ENCODE measurements at places on chromosomes 4 and X.

DNA sequence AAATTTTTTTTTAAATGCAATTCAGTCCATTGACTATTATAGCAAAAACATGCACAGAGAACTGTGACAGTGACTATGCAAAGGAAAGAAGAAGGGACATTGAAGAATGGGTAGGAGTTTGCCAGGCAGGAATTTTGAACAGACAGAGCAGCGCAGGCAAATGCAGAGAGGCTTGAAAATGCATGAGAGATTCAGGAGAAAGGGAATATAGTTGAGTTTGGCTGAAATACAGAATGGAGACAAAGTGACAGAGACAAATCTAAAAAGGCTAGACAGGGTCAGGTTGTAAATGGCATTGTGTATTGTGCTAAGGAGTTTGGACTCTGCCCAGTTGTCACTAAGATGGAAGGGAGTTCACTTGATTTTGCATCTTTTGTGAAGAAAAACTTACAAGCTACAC lies 42.4 kb upstream of the IL21 start:
- DNase-seq: no peak

- DNase-seq: no peak
These were observed 93.9 kb upstream of the CBR4 start for GRCh38 chr4:169103966-169104412.

DNA sequence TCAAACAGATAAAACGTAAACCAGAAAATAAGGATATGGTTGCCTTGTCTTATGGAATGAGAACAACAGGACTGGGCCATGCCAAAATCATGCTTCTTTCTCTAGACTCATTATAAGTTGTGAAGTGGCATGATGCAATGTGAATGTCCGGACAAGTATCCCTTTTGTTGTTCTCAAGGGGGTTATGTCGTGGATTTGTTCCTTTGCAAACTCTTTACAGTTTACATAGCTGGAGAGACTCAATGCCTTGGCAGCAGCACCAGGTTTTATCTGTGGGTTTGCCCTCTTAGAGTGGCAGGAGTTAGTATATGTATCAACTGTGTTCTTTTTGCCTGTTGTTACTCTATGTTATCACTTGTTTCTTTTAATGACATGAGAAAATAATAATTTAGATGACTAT lies 41.4 kb downstream of the SPRY1 start:
- DNase-seq: no peak

DNA sequence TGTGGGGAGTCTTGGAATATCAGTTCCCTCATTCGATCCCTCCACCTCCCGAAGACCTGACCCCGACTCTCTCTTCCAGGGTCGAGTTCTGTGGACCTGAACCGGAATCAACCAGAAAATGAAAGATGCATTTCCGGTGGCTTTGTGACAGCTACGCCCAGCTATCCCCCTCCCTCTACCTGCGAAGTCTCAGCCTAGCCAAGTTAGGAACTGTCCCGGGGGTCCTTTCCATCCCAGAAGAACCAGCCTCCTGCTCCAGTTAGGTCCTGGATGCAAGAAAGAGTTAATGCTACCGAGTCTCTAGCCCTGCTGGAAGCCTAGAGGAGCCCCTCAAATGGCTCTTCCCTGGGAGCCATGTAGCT lies 13.4 kb upstream of the ETDC start:
- DNase-seq: no peak

GRCh38 chr4:171639540-171639939 lies 173.7 kb upstream of the GALNTL6 start:
- no peak for DNase-seq

- no peak for DNase-seq
These were observed 376 bp downstream of the ABCG2 start for GRCh38 chr4:88158038-88158488.

DNA sequence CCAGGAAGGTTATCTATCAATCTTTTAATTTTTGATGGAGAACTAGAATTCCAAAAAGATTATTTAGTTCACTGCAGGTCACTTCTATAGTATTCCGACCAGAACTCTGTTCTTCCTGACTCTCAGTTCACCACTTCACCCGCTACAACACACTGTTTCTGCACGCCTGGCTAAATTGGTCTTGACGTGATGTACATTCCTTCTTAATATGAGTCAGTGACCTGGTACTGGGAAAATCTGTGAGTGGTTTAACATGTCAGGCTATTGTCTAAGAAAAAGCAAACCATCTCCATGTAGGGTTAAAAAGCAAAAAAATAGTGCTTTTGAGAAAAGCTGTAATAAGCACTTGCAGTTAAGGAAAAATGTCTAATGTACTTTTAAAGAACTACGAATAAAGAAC lies 120.4 kb downstream of the NDST3 start:
- DNase-seq: no peak

DNA sequence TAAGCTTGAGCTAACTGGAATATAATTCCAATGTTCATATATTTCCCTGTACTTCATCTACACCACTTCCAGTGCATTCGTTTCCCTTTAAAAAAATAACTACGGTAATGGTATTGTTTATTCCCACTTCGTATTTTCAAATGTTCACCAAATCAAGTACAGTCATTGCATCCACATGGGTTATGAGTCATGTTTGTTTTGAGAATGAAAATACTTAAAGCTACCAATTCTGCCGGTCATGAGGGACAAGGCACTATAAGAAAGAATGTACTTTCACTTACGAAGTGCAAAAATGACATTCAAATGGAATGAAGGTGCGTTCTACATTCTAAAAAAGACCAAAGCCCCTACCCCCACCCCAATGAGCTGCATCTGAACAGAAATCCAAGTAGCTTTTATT lies 174.4 kb upstream of the FGF13 start:
- DNase-seq: no peak

DNA sequence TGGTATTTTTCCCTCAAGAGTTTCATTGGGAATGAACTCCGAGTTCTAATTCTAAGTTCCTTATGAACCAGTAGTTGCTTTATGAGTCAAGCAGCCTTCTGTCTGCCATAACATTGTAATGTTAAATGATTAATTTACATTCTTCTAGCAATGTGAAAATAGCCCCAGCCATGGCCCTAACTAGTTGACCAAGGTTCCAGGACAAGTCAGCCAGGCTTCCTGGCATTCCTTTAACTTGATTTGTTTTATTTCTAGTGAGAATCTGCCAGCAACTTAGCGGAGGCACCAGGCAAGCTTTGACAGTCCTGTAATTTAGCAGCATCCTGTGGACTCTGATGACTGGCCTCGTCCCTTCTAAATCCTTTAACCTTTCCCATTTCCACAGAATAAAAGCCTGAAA lies 69.0 kb downstream of the GLRA2 start:
- no peak for DNase-seq

GRCh38 chrX:33183361-33183760 lies 28.0 kb downstream of the DMD start:
- no peak for DNase-seq

DNA sequence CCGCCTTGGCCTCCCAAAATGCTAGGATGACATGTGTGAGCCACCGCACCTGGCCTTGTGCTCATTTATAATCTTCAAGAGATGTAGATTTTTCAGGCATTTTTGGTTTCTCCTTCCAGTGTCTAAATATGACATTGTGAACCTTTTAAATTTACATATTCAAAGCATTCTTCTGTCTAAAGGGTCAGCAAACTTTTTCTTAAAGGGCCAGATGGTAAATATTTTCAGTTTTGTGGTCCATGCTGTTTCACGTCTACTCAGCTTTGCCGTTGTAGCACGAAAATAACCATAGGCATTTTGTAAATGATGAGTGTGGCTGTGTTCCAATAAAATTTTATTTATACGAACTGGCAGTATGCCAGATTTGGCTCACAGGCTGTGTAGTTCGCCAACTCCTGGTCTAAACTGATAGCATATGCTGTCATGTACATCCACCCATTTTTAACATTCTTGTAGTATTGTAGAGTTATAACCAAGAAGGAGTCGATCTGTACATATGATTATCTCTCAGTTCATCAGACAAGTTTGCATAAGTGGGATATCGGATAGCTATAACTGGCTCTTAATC lies 12.7 kb upstream of the GCNA start:
- DNase-seq: no peak

DNA sequence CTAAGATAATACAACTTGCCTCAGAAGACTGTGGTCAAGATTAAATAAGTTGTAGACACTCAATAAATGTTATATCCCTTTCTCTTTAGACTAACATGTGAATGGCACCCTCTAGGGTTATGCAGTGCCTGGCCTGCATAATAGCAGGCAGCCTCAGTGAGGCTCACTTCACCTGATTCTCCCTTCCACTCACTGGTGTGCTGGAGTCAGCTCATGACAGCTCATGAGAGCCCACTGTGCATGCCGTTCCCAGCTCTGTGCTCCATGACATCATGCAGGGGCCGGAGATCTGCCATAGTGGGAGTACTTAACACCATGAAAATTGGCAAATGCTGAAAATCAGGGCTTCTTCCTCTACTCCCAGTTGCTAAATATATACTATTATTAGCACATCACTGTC lies 64.5 kb downstream of the TEC start:
- peak; percentile 63 for DNase-seq

GRCh38 chrX:39766855-39767254 lies 330.9 kb downstream of the BCOR start:
- DNase-seq: no peak

- DNase-seq: no peak
These were observed 242.5 kb upstream of the PRPS2 start for GRCh38 chrX:12548746-12549145.

DNA sequence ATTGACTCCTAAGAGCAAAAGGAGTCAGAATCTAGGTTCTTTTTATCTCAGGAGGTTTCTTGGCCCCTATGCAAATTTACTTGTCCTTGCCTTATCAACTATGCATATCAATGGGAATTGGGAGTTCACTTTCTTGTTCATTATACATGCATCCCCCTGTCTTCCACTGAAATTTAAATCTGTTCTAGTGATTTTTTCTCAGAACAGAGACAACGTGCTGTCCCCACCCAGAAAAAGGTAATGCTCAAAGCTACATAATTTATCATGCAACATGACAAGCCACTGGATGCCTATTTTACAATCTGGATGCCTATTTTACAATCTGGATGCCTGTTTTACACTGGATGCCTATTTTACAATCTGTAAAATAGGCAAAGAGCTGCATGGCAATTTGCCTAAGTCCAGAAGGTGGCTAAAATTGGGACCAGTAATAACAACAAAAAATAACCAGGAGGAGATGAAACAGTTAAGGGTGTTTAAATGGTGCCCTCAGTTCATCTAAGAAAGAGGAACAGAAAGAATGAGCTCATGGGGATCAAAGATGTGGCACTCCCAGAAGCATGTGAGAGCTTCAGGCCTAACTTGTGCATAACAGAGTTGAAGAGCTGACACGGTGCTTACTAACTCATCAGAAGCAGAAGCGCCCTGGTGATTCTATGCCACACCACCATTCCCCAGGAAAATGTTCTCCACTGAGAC lies 537.8 kb upstream of the BOD1L1 start:
- peak; percentile 88 for DNase-seq

GRCh38 chrX:15073313-15073712 lies 196.6 kb downstream of the ASB9 start:
- DNase-seq: no peak

- DNase-seq: no peak
These were observed 284.0 kb downstream of the BCOR start for GRCh38 chrX:39813631-39814277.

DNA sequence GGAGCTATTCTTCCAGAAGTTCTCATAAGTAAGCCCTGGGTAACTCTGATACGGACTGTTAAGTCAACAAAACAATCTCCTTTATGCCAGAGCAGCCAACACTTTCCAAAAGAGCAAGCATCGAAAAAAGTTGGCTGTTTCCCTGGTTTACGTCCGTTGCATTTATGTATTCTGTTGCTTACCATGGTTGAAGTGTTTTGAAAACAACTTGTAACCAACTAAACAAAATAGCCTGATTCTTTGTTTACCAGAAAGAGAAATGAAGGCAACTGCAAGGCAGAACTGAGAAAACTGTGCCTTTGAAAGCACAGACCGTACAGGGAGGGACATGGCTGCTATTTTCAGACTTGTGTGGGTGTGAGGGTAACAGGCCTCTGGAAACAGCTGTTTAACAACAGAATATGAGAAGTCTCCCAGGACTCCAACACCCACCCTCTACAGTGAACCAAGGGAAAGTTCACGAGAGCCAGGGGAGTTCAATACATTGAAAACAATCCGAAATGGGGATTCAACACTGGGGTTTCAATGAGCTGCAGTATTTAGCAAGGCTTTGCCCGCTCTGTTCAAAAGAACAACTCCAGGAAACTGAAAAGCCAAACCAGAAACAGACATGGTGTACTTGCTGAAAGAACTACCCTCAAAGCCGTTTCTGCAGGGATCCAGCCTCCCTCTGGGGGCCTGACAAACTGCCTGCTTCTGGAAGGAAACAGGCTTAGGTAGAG lies 95.8 kb upstream of the EGFL6 start:
- DNase-seq: peak; percentile 64

- no peak for DNase-seq
These were observed 67.6 kb upstream of the CTSO start for GRCh38 chr4:156021298-156021697.

DNA sequence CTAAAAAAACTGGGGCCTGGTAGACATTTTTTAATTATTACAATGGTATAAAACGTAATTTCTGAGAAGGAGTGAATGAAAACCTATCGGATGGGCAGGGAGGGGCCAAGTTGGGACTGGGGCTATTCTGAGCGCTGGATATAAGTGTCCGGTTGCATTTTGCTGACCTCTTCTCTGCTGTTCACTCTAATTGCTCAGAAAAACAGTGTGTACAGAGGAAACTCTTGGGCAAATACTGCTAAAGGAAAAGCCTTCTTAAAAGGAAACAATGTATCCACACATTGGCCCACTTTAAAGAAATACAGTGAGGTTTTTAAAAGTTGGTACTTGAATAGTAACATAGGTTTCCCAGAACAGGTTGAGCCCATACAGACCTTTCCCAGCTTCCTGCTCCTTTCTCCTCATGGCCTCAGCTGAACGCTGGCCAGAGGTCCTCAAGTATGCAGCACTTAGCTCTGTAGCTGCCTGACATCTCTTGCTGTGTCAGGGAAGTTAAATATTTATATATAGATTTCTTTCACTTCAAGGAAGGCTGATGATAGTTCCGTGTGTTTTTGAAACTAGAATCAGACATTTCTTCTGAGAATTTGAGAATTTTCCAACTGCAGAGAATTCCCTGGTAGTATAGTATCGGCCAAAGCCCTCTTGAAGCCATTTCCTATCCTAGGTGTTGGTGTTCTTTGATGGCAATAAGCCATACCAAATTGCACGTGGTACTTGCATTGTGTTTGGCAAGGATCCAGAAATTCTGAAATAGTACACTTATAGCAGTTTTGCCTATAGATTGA lies 97.1 kb upstream of the SLC4A4 start:
- DNase-seq: no peak

DNA sequence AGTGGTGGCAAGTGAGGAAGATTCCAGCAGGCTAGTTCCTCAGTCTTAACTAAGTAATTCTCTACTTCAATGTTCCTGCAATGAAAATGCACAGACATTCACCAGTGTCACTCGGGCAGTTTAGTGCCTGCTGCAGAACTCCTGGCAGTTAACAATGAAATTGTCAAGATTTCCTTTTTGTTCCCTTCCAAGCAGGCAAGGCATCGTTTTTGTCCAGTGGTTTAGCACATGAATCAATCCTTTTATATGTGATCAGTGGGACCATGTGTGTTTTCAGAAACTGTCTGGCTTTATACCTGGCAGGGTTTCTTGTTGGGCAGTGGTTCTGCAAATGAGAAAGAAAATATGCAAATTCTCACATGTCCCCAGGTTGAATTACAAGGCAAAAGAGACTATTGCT lies 122.2 kb downstream of the GBA3 start:
- DNase-seq: no peak

- no peak for DNase-seq
These were observed 104.1 kb downstream of the FSTL5 start for GRCh38 chr4:162059656-162060055.

GRCh38 chrX:38965888-38966287 lies 164.6 kb downstream of the MID1IP1 start:
- no peak for DNase-seq
